Glomerular endothelial cell (primary cell): ENCODE measurements at places on chromosomes 6 and 20. TPM values are rescaled to one million over a fixed set of nuclear protein-coding genes. Genes with fewer than 3 reads are reported as not detected.

GRCh38 chr6:21227486-21227885, 366.1 kb upstream of the SOX4 start:
- DNase-seq, result no peak

DNA sequence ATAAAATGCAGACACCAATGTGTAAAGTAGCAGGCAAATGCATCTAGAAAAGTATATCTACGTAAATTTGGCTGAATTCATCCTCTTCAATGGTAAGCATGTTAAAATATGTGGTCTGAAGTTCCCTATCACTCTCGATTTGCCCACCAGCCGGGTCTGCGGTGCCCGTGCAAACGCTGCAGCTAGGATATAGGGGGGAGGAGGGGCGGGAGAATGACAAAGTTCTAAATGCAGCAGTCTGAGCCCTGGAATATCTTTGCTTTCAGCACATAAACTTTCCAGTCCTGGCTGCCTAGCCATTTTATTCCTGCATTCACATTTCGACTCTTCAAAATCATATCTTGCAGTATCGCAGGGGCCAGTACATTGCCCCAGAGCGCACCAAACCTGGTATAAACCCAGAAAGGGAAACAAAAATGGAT, 708 bp downstream of the NRN1 start:
- no peak for DNase-seq

DNA sequence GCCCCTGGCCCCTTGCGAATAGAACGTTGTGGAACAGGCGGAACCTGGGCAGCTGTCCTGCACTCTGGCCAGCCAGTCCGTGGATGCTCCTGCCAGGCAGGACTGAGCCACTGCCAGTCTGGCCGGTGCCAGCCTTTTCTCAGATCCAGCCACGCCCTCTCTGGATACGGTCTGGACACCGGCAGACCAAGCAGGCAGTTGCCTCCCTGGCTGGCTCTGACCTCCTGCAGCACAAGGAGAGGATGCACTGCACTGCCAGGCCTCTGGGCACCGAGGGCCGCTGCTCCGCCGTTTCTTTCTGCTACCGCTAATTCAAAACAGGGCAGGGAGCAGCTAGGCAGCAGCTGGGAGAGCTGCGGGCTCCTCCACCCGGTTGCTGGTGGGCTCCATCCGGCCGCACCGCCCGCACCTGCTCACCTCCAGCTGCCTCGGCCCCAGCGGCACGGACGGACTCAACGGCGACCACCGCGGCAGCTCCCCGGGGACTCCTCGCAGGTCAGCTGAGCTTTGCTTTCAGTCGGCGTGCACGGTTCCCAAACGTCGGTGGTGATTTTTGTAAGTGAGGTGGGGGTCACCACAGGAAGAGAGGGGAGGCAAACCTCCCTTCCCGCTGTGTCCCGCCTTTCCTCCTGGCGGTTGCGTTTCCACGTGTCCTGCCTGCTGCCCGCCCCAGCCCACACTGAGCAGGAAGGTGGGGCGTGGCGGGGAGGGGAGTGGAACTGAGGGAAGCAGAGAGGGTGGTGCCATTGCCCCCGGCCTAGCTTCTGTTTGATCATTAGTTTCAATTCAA, 30.3 kb upstream of the AFDN start:
- no peak for DNase-seq

DNA sequence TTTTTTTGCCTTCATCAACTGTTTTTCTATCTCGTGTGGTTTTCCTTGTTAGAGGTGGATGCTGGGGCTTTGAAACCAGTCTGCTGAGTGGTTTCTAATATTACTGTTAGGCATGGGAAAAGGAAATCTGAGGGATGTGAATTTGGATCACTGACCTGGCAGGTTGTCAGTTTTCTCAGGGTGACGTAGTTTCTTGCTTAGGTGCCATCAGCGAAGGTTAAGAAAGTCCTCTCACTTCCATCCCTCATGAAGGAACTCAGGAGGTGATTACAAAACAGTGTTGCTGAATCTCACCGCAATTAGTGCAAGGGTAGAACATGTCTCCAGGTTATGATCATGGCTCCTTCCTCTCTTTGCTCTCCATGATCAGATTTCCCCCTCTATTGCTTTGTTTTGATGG, 135.9 kb downstream of the SOX4 start:
- DNase-seq, result no peak

The APOM gene
- total RNA-seq, result not detected in 2 replicates
